ENCODE measurements at places on chromosomes 3 and 15.
A peak's percentile ranks its signal among the peaks of the same experiment; 100 is the strongest.

DNA sequence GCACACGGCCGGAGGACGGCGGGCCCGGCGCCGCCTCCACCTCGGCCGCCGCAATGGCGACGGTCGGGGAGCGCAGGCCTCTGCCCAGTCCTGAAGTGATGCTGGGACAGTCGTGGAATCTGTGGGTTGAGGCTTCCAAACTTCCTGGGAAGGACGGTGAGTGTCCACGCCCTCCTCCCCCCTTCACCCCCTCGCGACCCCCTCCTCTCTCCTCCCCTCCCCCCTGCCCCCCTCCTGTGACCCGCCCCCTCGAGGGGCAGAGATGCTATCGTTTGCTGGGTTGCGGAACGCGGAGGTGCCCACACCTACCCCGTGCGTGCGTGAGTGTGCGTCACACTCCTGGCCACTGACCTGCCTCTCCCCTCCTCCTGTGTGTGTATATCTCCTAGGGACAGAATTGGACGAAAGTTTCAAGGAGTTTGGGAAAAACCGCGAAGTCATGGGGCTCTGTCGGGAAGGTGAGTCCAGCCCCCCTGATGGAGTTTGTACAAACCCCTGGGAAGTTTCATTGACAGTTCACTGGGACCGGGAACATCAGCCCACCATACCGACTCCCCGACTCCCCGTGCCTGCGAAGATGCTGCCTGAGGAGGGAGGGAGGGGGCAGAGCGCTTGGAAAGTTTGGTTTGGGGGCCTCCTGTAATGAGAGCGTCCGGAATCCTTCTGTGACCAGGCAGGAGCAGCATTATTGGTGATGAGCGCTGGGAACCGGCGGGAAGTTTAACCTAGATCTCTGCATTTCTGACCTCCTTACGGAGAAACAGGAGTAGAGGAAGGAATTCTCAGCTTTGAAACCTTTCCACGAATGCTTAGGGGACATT is 795 bp upstream of the SCAANT1 start:
- DNase-seq: peak; percentile 30

DNA sequence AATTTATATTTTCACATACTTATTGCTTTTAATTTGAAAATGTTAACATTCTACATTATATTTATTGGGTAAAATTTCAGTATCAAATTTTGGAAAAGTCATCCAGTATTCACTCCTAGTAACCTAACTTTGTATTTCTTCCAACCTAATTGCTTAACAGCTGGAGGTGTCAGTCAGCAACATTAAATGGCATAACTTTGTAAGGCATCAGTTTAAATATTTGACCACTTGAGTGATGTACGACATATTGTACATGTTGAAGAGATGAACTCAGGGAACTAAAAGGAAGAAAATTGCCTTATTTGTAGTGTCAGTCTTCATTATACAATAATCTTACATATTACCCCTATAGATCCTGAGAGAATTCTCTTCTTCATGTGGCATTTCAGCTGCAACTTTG is 326.8 kb downstream of the NAALADL2 start:
- no peak for DNase-seq

- DNase-seq: no peak
Measured at GRCh38 chr3:77204788-77205187, 164.9 kb downstream of the ROBO2 start.

DNA sequence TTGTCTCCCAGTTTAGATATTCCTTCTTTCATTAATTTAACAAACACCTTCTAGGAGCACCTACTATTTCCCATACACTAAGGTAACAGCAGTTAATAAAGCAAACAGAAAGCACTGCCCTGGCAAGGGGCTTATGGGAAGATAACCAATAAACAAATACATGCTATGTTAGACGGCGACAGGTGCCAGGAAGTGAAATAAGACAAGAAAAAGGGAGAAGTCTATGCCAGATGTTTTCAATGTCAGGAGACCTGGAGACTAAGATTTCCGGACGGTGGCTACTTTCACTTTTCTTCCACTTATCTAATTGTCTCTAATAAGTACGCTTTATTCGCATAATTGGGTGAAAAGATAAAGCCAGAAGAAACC is 32.5 kb upstream of the ZNF445 start:
- DNase-seq: no peak

- DNase-seq: no peak
Measured at GRCh38 chr3:77319711-77320110, 279.8 kb downstream of the ROBO2 start.

DNA sequence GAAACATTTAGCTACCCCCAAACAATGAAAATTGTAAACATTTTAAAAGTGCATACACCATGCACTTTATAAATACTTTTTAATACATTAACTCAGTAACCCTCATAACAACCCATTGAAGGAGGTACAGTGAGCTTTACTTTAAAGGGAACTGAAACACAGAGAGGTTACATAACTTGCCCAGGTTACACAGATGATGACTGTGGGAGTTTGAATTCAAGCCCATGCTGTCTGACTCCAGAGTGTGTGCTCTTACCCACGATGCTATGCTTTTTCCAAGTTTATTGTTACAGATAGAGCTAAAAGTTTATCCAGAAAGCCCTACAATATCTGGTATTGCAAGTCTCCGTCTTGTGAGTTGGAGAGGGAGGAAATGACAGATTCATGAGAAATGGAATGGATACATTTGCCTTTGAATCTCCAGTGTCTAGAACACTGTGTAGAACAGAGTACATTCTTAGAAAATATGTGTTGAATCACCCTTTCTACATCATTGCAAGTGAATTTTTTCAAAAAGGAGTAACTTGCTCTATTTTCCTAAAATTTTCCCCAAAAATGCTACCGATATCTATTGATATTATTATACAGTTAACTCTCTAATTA is 428.3 kb downstream of the NAALADL2 start:
- DNase-seq: no peak

GRCh38 chr15:33846862-33847261 is 121.4 kb upstream of the CHRM5 start:
- DNase-seq: no peak

GRCh38 chr3:134315286-134316106 is 58.8 kb downstream of the AMOTL2 start:
- no peak for DNase-seq

GRCh38 chr15:32704395-32704981 is 13.3 kb upstream of the GREM1 start:
- no peak for DNase-seq

DNA sequence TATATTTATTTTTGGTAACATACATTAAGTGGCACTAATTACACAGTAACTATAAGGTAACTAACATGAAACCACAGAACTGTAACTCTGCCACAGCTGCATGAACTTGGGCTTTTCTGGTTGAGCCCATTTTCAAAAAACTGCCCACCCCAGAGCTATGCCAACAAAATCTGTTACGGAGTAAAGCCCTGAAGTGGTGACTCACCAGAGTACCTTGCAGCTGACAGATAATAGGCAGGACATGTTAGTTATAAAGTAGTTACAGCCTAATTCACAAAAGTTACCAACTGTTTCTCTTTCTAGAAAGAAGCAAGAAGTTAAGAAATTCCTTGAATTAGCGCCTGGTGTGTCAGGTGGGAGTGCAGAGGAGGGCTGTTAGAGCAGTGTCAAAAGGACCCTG is 1.5 kb upstream of the GPX1 start:
- DNase-seq: no peak

GRCh38 chr3:170471149-170471548 is 52.5 kb downstream of the CLDN11 start:
- no peak for DNase-seq

GRCh38 chr15:94421706-94422105 is 190.3 kb downstream of the MCTP2 start:
- DNase-seq: no peak

GRCh38 chr15:51205050-51205975 is 110.6 kb upstream of the TNFAIP8L3 start:
- no peak for DNase-seq

DNA sequence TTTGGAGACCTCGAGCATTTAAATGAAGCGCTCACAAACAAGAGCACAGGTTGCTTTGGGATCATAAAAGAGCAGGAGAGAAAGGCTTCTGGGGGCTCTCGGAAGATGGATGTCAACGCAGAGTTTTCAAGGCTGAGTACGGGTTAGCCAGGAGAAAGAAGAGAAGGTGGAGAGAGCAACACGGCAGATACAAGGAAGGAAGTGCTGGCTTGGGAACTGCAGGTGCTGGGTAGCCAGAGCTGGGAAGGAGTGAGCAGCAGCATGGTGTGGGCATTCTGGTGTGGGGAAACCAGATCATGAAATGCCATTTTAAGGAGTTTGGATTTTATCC is 580 bp upstream of the RUBCN start:
- no peak for DNase-seq

- no peak for DNase-seq
Measured at GRCh38 chr3:153348457-153349107, 186.6 kb downstream of the RAP2B start.

- DNase-seq: no peak
Measured at GRCh38 chr3:128730471-128730870, 4.5 kb downstream of the RAB7A start.

DNA sequence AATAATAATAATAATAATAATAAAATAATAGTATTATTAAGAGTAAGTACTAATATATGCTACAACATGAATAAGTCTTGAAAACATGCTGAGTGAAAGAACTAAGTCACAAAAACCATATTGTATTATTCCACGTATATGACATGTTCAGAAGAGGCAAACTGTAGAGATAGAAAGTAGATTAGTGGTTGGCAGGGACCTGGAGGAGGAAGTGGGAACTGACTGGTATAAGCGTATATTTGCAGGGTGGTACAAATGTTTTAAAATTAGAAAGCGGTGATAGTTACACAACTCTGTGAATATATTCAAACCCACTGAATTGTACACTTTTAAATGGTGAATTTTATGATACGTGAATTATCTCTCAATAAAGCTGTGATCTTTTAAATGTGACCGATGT is 32.8 kb downstream of the LRRK1 start:
- no peak for DNase-seq

DNA sequence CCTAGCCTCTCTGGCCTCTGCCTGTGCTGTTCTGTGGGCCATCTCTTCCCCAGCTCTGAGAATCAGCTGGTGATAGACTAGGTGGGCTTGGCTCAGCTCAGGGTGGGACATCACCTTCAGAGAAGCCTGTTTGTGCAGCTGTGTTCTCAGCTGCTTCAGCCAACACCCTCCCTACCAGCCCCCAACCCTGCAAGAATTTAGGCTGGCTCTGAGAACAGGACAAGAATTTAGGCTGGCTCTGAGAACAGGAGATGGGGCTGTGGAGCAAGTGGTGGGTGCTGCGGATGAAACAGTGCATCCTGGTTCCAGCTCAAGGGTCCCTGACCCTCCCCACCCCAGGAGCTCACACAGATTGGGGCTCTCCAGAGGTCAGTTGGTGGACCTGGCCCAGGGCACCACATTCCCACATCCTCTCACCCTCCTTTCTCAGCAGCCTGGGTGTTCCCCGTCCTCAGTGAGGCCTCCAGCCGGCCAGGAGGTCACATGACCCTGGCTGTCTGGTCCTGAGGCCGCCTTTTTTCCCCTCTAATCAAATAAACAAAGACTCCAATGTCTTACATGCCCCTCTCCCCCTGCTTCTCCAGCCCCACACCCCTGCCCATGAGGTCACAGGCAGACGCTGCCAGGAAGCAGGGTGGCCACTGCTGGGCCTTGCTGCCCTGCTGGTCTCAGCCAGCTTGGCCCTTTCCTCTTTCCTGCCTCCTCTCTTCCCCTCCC is 14.9 kb downstream of the PLEKHO2 start:
- DNase-seq: no peak

DNA sequence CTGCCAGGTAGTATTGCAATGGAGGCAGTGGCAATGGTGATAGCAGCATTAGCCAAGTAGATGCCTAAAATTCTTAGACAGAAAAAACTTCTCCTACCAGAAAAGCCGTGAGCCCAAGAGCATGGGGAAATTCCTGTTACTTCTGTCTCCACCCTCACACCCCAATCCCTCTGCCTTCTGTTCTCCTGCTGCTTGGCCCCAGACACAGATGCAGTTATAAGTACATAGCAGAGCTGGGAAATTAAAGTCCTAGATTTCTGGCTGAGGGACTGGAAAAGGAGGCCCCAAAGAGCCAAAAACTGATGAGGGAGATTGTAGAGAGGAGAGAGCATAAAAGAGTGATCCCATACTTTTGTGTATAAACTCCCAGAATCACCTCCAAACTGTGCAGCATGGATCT is 166.9 kb downstream of the SMAD6 start:
- DNase-seq: no peak

DNA sequence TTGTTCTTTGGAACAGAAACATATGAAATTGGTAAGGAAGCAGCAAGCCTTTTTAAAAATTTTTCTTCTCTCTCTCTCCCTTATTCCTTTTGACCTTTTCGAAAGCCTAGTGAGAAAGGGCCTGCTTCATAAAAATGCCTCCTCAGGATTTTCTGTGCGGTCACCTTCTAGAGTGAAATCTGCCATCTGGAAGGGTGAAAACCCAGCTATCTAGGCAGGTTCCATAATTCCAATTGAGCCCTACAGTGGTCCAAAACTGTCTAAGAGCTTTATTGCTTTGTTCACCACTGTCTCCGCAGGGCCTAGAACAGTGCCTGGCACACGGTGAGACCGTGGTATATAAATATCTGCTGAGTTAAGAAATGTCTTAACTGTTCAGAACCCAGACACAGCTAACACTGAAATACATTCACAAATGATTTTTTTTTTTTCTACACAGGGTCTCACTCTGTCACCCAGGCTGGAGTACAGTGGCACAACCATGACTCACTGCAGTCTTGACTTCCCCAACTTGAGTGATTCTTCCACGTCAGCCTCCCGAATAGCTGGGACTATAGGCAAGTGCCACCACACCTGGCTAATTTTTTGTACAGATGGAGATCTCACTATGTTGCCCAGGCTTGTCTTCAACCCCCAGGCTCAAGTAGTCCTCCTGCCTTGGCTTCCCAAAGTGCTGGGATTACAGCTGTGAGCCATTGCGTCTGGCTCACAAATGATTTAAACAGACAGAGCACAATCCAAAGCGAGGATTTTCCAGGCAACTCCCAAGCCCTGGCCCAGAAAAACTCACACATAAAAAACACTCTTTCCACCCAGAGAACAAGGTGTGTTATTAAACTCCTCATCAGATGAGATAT is 64.4 kb downstream of the FRMD4B start:
- no peak for DNase-seq

DNA sequence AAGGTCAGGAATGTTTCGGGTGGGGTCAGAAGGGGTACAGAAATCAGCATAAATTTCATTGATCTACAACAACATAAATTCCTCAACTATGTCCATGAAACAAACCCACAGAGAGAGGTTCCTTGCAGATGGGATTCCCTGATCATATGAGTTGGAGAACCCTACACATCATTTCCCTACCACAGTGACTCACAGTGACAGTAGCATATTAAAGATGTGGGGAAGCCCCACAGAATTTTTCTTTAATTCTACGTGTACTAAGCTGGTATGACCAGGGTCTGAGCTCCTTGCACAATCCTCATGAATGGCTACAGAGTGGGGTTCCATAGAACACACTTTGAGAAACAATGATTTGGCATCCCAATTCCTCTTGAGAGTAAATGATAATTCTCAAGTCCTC is 116.9 kb upstream of the RAD18 start:
- no peak for DNase-seq
